ENCODE measurements at places on chromosomes 11 and 22.

DNA sequence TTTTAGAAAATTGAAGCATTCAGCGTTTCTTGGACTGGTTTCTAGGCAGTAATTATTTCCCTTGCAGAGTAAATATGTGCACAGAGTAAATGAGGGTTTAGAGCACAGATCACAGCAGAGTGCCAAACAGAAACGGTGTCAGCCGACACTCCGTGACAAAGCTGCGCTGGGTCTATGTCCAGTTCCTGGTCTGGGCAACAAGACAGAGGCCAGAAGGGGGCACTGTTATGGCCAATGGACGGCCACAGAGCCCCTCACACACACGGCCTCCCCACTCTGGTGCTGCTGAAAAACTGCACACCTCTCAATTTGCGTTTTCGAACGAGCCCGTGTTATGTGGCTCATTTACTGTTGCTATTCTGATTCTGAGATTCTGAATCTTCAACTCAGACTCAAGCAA lies 180.7 kb downstream of the MPPED1 start:
- DNase-seq = no peak

GRCh38 chr11:75113030-75113429 lies 16.4 kb upstream of the OR2AT4 start:
- DNase-seq = no peak

DNA sequence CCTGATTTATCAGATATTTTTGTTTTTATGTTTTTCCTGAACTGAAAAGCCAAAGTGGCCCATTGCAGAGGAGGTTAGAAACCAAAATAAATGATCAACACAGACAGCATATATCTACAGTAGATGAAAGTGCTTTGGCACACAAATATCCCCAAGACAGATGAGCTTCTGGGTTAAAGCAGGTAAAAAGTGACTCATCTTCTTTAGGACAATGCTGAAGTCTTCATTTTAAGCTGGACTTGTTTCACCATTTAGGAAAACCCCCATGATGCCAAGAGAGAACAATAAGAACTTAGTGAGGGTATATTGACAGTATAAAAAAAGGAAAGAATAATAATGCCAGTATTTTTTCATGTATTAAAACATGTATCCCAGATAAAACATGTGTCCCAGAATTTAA lies 100.8 kb upstream of the OR9G4 start:
- DNase-seq = no peak

GRCh38 chr11:124801014-124801413 lies 808 bp upstream of the MSANTD2 start:
- no peak for DNase-seq

GRCh38 chr11:73154178-73154577 lies 12.1 kb upstream of the FCHSD2 start:
- DNase-seq = no peak

DNA sequence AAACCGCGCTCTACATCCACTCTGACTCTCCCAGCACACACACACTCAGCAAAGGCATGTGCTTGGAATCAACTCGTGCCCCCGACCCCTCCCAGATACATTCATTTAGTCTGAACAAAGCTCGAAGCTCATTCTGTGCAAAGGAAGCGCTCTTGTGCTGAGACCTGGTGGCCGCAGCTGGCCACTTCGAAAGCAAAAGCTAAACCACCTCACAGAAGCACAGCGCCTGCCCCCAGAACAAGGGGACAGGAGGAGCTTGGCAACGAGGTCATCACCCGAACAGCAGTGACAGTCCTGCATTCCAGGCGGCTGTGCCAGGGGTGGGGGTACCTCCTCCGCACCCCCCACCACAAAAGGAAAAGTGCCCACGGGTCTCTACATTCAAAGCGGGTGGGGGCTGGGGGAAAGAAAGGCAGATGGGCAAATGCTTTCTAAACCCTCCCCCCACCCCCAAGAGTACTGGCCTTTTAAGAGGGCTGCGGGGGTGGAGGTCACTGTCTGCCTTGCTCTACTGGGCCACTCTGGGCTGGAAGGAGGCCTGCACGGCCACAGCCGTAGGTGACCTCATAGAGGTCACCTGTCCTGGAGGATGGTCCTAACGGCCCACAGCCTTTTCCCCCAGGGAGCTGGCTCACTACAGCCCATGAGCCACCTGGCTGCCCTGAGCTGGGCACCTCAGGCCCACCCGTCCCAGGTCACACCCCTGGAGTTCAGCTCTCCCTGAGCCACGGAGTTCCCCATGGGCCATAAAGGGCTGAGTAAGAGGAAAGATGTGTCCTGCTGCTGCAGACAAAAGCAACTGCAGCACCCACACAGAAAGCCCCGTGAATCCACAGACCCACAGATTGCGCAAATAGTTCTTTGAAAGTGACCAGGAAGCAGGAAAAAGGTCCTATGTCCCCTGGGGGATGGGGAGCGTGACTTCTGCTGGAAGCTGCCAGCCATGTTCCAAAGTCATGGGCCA lies 21.3 kb downstream of the CBX7 start:
- no peak for DNase-seq

DNA sequence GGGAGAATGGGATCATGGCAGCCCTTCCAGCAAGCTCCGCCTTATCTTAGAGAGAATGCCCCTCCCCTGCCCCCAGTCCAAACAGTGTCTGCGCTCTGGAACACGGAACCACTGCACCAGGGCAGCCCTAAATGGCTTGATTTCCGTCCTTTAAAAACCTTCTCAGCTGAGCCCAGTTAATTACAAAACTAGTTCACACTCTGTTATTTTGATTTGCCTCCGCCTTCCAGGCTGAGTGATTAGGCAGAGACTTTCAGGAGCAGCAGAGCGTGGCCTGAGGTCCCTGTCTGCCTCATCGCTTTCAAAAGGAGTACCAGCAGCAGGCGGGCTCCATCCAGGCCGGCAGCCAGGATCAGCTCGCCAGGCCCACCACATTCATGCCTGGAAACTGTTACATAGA lies 313.0 kb downstream of the BRD1 start:
- DNase-seq = no peak

- DNase-seq = no peak
Observed at GRCh38 chr22:33884829-33885228, 35.4 kb downstream of the LARGE1 start.

- DNase-seq = no peak
Observed at GRCh38 chr11:64321026-64321425, 3.1 kb downstream of the PRDX5 start.

DNA sequence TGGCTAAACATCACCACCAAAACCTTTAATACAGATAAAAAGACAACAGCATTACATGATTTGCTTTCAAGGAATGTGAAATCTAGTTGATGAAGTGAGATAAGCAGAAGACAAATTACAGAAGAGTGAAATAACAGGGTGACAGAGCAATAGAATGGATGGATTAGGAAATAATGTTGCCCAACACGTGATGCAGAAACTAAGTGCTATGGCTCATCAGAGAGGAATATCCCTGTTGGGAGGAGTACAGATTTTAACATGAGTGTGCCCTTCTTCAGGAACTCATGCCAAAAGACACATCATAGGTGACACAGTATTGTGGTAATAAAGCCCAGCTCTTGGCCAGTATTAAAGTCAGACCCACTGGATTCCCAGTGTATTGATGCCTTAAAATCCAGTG lies 176.6 kb upstream of the RAG2 start:
- DNase-seq = no peak

GRCh38 chr11:85040166-85040565 lies 587.0 kb downstream of the DLG2 start:
- no peak for DNase-seq

DNA sequence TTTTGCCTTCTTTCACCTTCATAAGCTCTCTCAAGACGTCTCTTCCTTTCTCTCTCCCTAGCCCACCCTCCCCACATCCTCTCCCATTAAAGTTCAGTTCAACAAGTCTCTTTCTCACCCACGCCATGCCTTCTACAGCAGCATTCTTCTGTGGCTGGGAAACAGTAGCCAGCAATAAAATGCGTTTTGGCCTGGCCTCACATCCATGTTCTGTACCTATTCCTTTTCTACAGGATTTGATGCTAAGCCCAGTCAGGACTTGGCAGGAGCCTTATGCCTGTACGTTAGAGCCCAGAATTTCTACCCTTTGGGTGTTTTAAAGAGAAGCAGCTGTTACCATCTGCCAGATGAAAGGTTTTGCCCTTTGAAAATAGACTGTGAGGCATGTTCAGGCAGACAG lies 7.1 kb upstream of the CD44 start:
- DNase-seq = no peak

DNA sequence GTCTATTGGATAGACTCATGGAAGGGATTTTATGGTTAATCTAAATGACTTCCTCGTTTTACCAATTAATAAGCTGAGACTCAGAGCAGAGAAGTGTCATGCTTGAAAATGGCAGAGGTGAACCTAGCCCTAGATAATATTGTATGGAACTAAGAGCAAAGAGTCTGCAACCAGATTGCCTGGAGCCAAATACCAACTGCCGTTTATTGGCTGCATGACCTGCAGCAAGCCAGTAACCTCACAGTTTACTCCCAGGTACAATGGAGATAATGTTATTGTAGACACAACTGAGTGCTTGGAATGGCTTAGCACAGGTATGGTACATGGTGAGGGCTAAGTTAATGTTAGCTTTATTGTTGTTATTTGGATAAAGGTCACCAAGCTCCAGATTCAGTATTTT lies 84.6 kb upstream of the FAT3 start:
- DNase-seq = no peak

DNA sequence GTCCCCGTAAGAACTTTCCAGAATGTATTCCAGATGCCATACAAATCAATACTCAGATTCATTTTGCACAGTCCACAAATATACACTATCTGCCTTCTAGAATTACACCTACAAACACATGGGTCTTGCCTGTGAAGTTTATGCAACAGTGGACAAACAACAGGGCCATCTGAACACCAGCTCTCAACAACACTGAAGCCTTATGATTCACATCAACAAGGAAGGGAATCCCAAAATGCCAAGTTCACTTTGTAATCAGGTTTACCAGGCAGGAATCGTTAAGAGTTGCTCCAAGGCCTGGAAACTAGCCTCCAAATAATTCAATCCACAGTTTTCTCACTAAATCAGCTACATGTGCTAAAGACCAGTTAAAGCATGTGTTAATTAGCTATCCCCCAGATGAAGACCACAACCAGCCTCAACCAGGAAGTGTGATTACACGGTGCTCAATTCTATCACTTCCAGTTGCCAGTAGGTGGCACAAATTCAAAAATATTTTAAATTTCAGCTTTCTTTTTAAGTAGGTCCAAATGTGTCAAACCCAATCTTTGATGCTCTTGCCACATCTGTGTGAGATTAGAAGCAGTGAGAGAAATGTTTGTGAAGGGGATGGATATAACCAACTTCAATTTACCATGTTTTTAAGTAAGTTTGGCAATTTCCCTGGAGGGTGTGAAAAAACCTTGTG lies 139.1 kb upstream of the BDNF start:
- DNase-seq = no peak

All from stimulated activated CD4-positive, alpha-beta T cell treated with anti-CD3 and anti-CD28 coated beads, Interleukin-1b, Interleukin-23, amount 100 ng/mL, for 24 hours (primary cell).